ENCODE measurements at places on chromosomes 1 and 21.

DNA sequence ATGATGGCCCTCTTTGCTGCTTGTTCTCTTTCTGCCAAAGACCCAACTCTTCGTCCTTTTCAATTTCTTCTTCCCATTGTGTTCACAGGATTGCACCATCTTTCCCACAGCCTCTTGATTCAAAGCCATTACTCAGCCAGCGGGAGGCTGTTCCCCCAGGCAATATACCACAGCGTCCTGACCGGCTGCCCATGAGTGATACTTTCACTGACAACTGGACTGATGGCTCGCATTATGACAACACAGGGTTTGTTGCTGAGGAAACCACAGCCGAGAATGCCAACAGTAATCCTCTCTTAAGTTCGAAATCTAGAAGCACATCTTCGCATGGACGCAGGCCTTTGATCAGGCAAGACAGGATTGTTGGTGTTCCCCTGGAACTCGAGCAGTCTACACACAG is 167.4 kb downstream of the LRRC40 start:
- DNase-seq = no peak

GRCh38 chr1:211859405-211859804 is 28.8 kb upstream of the LPGAT1 start:
- DNase-seq = no peak

DNA sequence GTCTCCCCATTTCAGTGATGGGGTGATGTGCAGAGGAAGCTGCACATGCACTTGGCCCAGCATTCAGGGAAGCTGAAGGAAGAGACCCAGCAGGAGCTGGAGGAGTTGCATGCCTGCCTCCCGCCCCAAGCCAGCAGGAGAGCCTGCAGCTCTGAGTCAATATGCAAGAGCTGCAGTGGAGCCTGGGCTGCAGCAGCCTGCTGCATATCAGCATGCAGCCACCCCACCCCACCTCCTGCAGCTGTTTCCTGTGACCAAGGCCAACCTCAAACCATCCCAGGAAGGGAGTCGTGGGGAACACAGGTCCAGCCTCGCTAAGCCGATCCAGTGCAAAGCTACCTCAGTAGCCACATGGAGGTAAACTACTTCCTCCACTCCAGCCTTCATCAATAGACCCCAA is 18.9 kb downstream of the AGT start:
- DNase-seq = no peak

DNA sequence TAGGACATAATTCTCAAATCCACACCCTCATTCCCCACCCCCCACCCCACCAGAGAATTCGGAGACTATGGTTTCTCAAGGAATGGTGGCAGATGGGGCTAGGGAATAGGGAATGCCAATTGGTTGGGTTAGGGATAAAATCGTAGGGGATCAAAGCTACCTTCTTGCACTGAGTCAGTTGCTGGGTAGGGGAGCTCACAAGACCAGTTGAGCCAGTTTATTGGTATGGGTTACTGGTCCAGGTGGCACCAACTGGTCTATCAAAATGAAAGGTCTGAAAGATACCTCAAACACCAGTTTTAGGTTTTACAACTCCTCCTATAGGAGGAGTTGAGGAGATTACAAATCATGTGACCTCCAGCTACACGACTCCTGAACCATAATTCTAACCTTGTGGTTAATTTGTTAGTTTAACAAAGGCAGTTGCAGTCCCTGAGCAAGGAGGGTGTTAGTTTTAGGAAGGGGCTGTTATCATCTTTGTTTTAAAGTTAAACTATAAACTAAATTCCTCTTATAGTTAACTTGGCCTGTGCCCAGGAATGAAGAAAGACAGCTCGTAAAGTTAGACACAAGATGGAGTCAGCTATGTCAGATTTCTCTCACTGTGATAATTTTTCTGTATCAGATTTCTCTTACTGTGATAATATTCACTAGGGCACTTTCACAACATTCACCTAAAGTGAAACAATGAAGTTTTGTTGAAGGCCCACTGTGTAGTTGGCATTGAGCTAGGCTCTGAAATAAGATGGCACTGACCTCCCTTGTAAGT is 2.5 kb downstream of the SHISAL2A start:
- DNase-seq = no peak

DNA sequence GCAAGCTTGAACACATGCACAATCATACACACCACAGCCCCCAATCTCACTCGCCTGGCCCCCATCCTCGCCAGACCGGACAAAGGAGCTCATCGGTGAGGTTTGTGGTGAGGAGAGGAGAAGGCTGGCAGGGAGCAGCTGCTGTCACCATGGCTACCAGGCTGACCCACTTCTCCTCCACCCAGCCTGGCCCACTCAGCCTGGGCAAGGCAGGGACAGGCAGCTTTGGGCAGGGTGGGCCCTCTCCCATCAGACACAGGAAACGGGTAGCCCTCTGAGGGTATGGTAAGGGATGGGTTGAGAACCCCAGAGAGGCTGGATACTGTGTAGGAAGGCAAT is 15.9 kb downstream of the RIMS3 start:
- DNase-seq = no peak

- DNase-seq = peak; percentile 23
These were observed 25.8 kb downstream of the MACO1 start for GRCh38 chr1:25456502-25456901.

GRCh38 chr1:58922302-58923089 is 138.6 kb upstream of the JUN start:
- peak; percentile 89 for DNase-seq

GRCh38 chr1:203559523-203559922 is 65.6 kb downstream of the OPTC start:
- no peak for DNase-seq
